Activated CD8-positive, alpha-beta memory T cell treated with anti-CD3 and anti-CD28 coated beads, Interleukin-2, amount 10 ng/mL, durations not matched to agents 7 days and 5 days (primary cell): ENCODE measurements at places on chromosomes 3 and 15. TPM values are rescaled to one million over a fixed set of nuclear protein-coding genes. Genes with fewer than 3 reads are reported as not detected.

EBLN2 gene
- 6.2 TPM for total RNA-seq

GLT8D1 gene
- total RNA-seq = 37.0 TPM

BAHD1 gene
- 25.6 TPM for total RNA-seq

STRC gene
- total RNA-seq = 1.1 TPM

GUCA1C gene
- not detected for total RNA-seq

FAM3D gene
- not detected for total RNA-seq

DNA sequence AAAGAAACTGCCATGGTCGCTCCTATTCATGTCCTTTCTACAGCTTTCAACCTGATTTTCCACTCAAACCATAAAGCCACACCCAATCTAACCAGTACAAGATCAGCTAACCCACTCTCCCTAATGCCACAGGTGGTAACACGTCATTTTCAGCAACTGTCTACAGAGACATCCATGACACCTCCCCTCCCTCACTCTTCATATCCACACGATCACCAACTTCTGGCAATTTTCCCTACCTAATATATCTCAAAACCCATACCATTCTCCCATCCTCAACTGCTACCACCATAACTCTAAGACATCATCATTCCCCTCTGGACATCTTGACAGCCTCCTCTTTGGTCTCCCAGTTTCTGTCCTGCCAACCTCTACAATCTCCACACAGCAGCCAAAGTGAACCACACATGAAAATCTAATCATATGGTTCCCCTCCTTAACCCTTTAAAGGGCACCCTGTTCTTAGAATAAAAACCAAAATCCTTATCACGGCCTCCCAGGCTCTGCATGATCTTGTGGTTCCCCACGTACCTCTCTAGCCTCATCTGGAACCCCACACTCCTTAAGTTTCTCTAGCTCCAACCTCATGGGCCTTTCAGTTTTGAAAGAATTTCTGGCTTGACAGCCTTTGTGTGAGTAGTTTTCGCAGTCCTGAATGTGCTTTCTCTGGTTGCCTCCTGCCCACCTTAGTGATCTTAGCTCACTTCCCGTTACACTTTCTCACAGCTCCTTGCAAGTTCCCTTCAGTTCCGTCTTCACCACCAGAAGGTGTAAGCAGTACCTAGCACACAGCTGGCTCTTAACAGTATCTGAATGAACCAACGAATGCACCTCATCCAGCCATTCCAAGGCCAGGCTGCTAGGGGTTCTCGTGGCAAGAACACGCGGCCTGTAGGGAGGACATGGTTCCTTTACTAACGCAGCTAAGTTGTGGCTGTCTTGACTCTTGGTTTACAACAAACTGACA, 33.4 kb downstream of the SPINK8 start:
- DNase-seq = peak; percentile 62

- no peak for DNase-seq
Observed at GRCh38 chr3:193959861-193960260, 176.1 kb upstream of the HES1 start.

GRCh38 chr15:41331281-41331680, 1.1 kb downstream of the OIP5 start:
- no peak for DNase-seq

- DNase-seq = no peak
Observed at GRCh38 chr15:98018761-98019351, 58.4 kb downstream of the ARRDC4 start.

DNA sequence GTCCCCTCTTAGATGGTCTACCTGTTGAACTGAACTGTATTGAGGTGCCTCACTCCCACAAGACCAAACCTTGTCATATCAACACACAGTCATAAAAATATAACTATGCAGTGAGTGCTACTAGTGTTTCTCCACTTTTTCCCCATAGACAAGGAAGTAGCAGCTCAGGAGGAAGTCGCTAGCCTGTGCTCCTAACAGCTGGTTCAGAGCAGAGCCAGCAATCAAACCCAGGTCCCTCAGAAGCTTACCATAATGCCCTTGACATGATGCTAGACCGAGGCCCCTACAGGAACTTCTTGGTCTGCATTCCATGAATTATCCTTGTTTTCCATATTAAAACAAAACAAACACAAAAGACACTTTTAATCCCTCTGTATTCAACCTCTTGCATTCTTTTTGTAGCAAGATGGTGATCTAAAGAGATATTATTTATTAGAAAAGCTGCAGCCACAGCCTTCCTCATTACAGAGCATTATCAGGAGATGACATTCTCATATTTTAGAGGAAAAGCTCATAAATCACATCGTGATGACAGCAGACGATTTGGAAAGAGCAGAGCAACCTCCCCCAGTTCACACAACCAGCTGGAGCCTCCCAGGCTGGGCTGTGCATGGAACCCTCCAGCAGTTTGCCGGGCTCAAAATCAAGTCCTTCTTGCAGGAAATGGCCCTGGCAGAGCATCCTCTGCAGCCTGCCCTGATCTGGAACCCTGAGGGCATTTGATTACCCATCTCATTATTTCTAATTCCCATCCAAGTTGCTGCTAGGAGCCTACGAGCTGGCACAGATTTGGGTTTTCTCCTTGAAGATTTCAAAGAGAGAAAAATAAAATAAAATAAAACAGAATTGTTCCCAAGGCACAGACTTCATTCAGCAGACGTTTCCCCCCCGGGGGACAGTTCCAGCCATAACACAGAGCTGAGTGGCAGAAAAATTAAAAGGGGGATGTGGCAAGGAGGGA, 118.8 kb downstream of the SRGAP3 start:
- no peak for DNase-seq

GRCh38 chr3:188486126-188486525, 332.2 kb downstream of the LPP start:
- no peak for DNase-seq

GRCh38 chr15:101446518-101447167, 42.9 kb downstream of the PCSK6 start:
- no peak for DNase-seq

- DNase-seq = no peak
Observed at GRCh38 chr3:123793425-123793824, 90.7 kb downstream of the MYLK start.

GRCh38 chr3:148554367-148554766, 143.3 kb upstream of the AGTR1 start:
- no peak for DNase-seq

DNA sequence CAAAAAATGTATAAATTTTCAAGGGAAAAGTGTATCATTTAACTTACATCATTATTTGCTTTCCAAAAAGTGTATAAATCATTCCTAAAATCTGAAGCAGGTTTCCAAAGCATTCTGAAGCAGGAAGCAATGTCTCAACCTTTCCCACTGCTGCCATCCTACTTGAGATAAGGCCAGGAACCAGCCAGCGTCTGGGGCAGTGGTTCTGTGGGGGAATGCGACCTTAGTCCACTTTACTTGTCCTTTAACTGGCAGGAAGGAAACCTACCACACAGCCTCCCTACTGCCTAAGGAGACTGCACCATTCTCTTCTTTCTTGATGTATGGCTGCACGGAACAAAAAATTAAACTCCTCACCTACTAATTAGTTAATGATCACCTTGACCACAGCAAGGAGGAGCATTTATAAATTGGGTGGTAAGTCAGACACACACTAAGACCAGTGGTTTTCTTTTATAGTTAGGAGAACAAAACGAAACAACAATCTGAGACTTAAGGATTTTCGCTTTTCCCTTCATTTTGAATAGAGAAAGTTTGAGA, 3.7 kb downstream of the SORD start:
- no peak for DNase-seq

DNA sequence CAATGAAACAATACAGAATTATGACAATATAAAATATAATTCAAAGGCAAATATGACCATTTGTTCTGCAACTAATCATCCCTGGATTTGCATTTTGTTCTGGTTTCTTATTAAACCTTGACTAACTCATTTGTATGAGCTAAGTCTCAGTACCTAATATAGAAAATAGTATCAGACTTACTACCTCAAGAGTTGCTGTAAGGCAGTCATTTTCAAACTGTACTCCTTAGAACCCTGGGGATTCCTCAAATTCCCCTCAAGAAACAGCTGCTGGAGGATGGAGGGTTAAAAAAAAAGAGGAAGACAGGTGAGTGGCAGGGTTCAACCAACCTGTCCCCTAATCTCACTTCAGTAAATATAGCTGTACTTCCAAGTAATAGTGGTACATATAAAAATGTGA, 11.1 kb downstream of the ZBTB11 start:
- no peak for DNase-seq

DNA sequence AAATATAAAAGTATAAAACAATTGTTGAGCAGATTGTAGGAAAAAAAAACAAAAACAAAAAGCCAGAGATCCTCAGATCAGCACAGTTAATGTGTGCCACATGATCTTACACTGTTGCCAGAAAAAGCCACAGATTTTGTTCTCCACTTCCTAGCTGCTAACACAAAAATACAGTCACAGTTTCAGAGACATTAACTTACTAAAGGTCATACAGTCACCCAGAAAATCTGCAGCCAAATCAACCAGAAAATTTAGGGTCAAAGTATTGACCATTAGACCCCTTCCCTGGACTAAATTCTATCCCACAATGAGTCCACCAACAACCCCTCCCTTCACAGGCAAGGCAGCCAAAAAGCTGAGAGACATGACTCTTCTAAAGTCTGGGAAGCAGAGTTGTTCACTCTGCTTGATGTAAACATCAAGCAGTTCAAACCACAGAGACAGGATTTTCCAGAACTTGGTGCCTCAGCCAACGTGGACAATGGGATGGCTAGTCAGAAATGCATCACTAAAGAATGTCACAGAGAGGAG, 59.1 kb downstream of the SST start:
- no peak for DNase-seq
